Left cardiac atrium (tissue), 4 donors: ENCODE measurements at places on chromosomes 2 and 18. TPM values are rescaled to one million over a fixed set of nuclear protein-coding genes. Genes with fewer than 3 reads are reported as not detected.
A peak's percentile ranks its signal among the peaks of the same experiment; 100 is the strongest.

DNA sequence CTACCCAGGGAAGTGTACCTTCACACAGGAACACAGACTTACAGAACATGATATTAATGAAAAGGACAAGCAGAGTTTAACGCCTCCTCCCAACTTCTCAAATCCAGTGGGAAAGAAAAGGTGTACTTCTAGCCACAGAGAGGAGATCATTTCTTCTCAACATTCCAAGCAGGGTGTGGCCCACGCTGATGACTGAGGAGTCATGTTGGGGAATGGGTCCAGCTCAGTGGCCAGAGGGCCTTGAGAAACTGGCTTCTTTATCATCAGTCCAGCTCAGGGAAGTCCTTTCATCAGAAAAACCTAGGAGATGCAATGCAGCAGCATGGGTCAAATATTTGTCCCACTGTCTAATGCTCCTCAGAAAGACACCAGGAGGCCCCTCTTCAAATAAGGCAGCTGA, 63.0 kb downstream of the RBM43 start:
- DNase-seq, result no peak

The DOCK10 gene
- total RNA-seq, result 4.2 TPM

DNA sequence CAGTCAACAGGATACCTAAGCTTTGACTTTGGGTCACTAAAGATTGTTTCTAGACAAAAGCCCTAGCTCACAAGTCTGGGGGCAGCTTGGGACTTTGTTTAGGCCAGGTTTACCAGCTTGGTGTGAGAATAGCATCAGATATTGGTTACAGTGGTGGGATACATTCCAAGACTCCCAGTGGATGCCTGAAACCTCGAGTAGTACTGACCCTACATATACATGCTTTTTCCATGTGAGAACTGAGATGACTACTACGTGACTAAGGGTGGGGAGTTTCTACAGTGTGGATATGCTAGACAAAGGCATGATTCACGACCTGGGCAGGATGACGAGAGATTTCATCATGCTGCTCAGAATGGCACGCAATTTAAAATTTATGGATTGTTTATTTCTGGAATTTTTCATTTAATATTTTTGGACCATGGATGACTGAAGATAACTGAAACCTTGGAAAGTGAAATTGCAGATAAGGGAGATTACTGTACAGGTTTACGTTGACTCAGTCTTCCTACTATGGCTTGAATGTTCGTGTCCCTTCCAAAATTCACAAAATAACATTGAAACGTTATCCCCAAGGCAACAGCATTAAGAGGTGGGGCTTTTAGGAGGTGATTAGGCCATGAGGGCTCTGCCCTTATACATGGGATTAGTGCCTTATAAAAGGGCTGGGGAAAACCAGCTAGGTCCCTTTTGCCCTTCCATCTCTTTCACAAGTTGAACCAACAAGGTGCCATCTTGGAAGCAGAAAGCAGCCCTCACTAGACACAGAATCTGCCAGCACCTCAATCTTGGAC, 50.2 kb upstream of the CTAGE1 start:
- no peak for DNase-seq

GRCh38 chr2:121150713-121151112, 134.3 kb downstream of the TFCP2L1 start:
- DNase-seq, result no peak

The GPR45 gene
- total RNA-seq, result not detected

- no peak for DNase-seq
These were observed 38.2 kb downstream of the SOX11 start for GRCh38 chr2:5730386-5730785.

The KIAA2012 gene
- total RNA-seq, result not detected

DNA sequence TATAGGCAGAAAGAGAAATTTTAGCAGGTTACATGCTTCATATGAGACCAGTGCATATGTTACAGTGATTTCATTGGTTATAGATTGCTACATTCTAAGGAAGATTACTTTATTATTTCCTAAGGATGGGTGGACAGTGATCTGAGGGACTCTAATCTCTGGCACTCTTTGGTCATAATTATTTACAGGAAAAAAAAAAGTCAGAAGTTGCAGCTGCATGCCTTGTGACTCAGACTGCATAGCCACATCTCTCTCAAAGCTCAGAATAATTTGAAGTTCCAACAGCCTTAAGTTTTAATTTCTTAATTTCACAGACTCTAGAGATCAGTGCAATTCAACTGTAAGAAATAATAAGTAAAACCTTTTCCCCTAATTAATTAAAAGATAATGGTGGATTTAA, 27.1 kb upstream of the BARD1 start:
- DNase-seq, result no peak

The DCDC2C gene
- not detected for total RNA-seq

- no peak for DNase-seq
These were observed 198.9 kb upstream of the RND3 start for GRCh38 chr2:150686391-150686790.

DNA sequence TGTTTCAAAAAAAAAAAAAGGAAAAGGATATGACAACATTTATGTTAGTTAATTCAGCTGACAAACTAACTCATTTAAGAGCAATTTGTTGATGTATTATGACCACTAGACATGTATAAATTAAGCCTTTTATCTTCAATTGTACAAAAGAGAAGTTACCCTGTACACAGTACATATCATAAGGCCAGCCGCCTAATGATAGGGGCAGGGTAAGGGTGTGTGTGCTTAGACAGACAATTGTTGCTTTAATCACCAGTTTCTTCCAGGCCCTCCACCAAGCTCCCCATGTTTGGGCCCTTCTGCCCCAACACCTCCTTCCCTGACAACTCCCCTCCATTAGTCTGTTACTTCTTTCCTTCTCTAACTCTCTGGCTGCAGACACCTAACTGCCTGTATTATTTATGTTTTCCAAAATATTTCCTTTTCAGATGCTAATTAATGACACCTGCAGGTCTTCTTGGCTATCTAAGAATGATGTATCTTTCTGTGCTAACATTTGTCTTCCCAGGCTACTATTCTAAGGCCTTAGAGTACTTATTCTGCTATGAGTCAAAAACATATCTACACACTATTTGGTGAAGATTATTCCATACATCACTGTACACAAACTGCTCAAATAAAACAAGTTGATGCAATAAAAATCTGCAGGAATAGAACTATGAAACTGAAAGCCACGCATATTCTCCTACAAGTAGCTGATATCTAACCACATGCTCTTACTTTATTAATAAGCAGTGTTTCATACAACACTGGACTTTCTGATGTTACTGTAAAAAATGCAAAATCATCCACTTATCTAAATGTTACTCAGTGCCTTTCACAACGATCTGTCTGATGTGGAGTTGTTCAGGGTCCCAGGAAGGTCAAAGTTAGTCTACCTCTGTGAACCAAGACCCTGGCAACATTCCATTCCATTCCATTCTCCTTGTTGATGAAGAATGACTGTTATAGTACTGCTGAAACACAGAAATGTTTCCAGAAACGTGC, 26.4 kb downstream of the TMEM131 start:
- DNase-seq, result no peak

The SLC23A3 gene
- 0.47 TPM for total RNA-seq

GRCh38 chr2:38108907-38109731, 33.2 kb upstream of the CYP1B1 start:
- DNase-seq, result no peak

DNA sequence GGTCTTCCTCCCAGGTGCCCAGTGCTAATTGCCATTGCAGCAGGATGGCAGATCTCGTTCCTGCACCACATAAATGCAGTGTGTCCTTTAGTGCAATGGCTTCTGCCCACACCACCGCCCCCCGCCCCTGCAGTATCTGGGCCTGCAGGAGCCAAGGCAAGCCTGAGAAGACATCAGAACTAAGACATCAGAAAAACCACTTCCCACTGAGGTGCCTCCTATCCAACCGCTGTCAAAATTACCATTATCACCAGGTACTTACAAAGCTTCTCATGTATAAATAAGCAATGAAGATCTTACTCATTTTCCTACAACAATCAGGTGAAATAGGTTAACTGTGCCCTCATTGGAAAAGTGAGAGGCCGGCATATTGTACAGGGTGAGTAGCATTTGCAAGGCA, 228.8 kb downstream of the FBXO15 start:
- no peak for DNase-seq

- DNase-seq, result no peak
These were observed 1.6 kb downstream of the EHD3 start for GRCh38 chr2:31235504-31235902.

DNA sequence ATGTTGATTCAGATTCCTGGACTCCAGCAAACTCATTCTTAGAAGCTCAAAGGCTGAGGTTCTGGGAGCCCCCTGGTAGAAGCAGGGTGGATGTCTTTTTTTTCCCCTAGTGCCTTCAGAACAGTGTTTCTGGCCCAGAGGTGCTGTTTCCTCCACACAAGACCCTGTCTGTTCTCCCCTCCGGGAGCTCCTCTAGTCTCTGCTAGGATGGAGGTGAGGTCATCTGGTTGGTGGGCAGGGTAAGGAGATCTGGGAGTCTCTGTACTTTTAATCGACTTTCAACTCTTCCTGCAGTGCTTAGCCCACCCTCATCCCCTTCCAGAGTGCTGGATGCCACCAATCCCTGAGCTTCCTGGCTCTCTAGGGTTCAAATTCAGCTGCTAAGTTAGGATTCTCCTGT, 192.0 kb downstream of the SH3BP4 start:
- no peak for DNase-seq

- DNase-seq, result no peak
These were observed 90.6 kb upstream of the RAB6C start for GRCh38 chr2:129888896-129889295.

- no peak for DNase-seq
These were observed 132.0 kb upstream of the APCDD1 start for GRCh38 chr18:10322435-10322834.

The VSNL1 gene
- total RNA-seq, result 25.2 TPM

DNA sequence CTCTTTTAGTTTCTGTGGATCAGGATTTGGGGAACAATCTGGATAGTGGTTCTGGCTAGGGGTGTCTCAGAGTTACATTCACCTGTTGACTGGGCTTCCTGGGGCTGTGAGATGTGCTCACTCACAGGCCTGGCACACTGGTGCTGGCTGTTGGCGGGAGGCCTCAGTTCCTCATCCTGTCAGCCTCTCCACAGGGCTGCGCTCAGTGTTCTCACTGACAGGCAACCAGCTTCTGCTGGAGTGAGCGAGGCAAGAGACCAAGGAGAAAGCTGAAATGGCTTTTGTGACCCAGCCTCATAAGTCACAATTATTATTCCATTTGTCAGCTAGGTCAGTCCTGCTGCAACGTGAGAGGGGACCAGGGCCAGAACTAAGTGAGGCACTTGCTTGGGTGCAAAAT, 180.6 kb upstream of the GLI2 start:
- no peak for DNase-seq

DNA sequence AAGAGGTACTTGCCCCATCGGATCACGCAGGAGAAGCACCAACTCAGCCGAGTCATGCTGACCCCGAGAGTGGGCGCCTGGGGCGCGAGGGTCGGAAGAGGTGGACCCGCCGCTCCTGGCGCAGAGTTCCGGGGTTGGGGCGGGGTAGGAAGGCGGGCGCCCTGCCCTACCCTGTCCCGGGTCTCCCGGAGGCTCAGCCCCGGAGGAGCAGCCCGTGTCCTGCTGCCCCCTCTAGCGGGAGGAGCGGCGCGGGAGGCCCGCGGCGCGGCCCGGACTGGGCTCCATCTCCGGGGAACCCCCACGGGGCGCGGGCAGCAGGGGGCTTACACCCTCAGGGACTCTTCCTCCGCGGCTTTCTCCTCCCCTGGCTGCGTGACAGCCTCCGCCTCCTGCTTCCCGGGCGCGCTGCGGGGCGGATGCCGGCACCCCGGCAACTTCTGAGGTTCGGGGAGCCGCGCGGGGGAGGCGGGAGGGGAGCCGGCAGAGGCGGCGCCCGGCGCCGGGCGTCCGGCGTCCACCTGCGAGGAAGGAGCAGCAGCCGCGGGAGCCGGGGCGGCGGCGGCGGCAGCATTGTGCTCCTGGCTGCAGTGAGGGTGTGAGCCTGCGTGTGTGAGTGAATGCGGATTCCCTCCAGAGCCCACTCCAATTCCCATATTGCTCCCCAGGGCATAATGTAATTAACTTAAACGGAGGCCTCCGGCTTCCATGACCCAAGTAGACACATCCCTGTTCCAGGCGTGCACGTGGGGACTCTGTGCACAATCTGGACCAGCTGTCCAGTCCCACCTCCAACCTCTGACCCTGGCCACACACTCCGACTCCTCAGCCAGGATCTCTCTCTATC, 7.6 kb upstream of the TNS1 start:
- DNase-seq, result peak; percentile 59

DNA sequence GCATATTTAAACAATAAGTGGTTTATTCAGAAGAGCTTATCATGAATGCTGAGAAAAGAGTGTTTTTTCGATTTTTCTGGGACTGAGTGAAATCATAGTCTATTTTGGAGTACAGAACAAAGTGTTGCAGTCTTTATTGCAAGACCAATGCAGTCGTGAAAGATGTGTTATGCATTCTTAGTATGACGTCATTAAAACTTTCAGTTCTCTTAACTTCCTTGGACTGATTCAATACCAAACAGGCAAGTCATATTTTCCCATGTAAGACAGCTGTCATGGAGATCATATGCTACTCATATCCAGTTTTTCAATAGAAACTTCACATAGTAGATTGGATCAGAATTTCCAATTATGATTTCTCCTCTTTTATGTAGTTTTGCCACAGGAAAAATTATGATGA, 92.6 kb downstream of the RIT2 start:
- DNase-seq, result no peak

The CHRNG gene
- not detected for total RNA-seq

DNA sequence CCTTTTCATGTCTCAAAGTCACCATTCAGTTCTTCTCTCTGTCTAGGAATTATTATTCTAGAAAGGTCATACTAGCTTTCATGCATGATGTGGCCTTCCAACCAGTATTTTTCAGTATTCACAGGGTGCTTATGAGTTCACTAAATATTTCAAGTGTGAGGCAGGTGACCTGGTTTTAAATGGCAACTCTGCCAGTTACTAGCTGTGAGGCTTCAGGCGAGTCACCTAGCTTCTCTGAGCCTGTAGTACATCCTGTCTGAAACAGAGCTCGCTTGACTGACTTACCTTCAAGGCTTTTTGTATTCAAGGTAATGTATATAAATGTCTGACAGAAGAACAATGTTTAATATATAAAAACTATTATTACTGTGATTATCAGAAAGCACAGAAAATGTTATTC, 19.4 kb upstream of the ACVR1 start:
- no peak for DNase-seq

- DNase-seq, result no peak
These were observed 358.7 kb upstream of the TNP1 start for GRCh38 chr2:217218269-217219163.

DNA sequence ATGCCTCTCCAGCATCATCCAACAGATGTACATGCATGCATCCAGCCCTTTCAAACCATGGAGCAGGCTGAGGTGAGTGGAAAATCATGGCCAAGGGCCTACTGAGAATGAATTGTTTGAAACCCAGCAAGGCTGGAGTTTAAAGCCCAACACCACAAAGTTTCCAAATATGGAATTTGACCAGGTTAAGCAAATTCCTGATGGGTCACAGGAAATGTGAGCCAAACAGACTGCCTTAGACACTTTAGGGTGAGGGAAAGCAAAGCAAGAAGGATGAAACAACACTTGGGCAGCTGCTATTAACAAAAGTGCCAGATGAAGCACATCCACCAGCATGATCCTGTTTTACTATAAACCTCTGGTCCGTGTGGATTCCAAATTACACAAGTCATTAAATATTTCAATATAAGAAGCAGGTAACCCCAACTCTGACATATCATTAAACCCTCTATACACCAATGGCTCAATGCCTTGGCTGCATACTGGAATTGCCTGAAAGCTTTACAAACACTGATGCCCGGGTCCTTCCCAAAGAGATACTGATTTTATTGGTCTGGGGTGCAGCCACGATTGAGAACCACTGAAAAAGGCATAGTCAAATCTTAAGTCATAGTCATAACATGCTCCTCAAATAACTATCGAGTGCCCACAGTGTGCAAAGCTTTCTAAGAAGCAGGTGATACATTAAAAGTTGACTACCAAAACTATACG, 9.1 kb downstream of the KLF7 start:
- no peak for DNase-seq
